ENCODE measurements at places on chromosomes 4 and X. TPM values are rescaled to one million over a fixed set of nuclear protein-coding genes. Genes with fewer than 3 reads are reported as not detected.

The HAUS7 gene
- 28.5 TPM for total RNA-seq

The GATA1 gene
- total RNA-seq, result not detected

The CLDN2 gene
- total RNA-seq, result 1.4 TPM

The AMOT gene
- 40.8 TPM for total RNA-seq

The DRD5 gene
- not detected for total RNA-seq

The ODAPH gene
- not detected for total RNA-seq

- DNase-seq, result no peak
Measured at GRCh38 chr4:126664839-126665238, 967.9 kb upstream of the INTU start.

- DNase-seq, result no peak
Measured at GRCh38 chr4:145781351-145781750, 101.4 kb downstream of the C4orf51 start.

GRCh38 chrX:129743821-129744220 lies 5.0 kb downstream of the XPNPEP2 start:
- no peak for DNase-seq

- DNase-seq, result no peak
Measured at GRCh38 chr4:62003695-62004094, 803.6 kb downstream of the ADGRL3 start.

Measured in uterus (tissue), 4 donors.